CD4-positive, alpha-beta T cell (primary cell): ENCODE measurements at places on chromosomes 2 and 18. TPM values are rescaled to one million over a fixed set of nuclear protein-coding genes. Genes with fewer than 3 reads are reported as not detected.
A peak's percentile ranks its signal among the peaks of the same experiment; 100 is the strongest.

DNA sequence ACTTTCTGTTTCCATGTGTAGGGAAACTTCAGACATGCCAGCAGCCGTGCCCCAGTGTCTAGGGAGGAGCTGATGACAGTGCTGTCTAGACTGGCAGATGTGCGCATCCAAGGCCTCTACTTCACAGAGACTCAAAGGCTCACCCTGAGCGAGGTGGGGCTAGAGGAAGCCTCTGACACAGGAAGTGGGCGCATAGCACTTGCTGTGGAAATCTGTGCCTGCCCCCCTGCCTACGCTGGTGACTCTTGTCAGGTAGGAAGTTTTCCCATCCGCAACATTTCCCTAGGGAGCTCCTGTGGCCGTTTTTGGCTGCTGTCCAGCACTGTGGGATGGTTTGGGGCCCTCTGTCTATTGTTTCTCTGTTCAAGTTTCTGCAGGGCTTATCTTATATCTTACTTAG, 143.1 kb upstream of the TTC39C start:
- DNase-seq: peak; percentile 81

Gene AFF3
- 15.4 TPM for total RNA-seq

GRCh38 chr2:69603146-69603743, 40.3 kb downstream of the AAK1 start:
- DNase-seq: no peak

DNA sequence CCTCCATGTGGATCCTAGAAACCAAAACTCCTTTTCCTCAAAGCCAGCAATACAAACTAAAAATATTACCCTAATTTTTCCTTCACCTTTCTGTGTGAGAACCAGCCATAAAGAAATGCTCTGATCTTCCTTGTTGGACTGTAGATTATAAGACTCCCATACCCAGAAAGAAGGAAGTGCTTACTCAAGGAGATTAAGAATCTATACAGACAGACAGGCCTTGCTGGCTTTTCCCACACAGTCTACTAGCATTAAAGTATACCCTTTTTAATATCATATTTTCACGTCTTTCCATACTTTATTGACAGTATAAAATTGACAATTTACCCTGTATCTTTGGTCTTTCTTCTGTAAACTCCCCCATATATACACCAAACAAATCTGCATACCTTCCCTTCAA, 139.0 kb downstream of the GULP1 start:
- DNase-seq: no peak

Gene POU3F3
- not detected for total RNA-seq

Gene CLASP1
- total RNA-seq: 58.0 TPM

GRCh38 chr2:8661235-8661634, 20.6 kb upstream of the ID2 start:
- no peak for DNase-seq

DNA sequence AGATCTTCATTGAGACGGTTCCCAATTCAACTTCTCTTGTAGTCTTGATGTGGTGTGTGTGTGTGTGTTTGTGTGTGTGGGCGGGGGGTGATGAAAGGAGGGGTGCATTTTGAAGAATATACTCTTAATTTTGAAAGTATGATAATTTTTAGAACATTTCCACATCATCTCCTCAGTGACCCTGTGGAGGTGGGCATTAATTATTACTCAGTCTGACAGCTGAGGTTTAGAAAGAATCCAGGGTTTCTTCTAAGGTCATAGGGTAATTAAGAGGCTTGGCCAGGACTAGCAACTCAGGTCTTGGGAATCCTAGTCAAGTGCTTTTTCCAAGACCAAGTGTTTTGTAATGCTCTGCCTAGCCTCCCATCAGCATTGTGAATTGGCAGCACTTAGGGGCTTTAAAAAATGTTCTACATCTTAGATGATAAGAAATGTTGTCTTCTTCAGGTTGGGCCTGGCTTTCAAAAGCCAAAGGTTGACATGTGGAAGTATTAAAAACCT, 100.5 kb downstream of the SPTBN1 start:
- no peak for DNase-seq

Gene STON1
- 1.3 TPM for total RNA-seq

Gene TDRD15
- not detected for total RNA-seq

DNA sequence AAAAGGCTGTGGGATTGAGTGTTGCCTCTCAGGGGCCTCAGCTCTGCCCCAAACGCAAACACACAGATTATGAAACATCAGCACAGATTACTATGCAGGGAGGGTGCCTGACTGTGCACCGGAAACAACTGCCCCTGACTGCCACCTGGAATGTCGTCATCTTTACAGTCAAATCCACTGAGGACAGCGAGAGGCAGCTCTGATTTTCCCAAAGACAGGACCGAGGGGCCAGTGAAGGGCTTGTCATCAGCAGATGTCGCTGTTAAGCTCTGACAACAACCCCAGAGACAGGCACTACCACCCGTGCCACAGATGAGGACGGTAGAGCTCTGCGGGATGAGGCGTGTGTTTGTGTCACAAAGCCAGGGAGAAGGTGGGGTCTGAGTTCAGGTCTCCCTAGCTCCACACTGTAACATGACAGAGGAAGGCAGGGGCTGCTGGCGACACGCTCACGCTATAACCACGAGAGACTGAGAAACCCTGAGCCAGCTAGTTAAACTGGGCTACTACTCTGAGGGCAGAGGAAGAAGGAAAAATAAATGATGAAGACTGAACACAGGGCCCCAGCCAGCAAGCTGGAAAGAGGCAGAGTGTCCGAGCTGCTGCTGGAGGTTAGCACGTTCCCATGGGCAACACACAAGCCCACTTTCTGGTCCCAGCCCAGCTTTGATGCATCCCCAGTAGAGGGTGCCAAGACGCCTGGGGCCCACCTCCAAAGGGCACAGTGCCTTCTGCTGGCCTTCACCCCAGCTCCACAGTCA, 47.0 kb downstream of the PARD6G start:
- DNase-seq: no peak

DNA sequence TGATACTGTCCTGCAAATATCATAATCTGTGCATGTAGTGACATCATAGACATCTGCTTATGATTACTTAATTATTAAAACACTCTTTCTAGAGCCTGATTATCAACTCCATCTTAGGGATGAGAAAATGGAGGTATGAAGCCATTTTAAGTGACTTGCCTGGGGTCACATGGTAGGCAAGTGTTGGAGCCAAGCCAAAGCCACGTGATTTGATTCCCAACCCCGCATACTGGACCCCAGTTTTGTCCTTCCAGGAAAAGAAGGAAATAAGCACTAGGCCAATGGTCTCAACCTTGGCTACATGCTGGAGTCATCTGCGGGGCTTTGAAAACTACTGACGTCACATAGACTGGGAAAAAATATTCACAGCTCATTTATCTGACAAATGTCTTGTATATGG, 19.6 kb upstream of the SEH1L start:
- DNase-seq: no peak

DNA sequence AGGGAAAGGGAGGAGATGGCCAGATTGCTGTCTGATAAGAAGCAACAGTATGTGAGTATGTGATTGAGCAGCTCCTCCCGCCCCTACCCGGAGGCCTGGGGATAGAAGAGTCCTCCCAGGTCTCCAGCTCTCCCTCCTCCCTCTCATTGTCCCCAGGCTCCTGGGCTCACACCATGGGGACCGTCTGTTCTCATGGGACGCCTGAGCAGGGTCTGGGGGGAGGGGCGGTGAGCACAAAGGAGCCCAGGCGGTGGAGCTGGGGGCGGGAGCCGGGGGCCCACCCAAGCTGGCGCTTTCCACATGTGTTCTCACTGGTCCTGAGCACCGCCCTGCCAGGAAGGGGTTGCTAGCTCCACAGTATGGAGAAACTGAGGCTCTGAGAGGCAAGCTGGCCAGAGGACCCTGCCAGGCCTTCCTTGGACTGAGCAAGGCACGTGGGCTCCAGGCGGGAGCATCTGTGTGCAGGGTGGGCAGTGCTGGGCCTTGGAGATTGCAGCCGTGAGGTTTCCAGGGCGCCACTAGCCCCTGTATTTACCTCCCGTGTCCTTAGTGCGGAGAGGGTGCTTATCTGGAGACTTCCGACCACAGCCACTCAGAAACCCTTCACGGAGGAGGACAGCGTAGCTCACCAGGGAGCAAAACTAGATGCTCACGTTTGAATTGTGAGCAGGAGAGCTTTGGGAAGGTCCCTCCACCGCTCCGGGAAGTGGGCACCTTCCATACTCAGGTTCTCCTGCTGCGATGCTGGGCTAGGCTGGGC, 37.4 kb downstream of the PDIA6 start:
- DNase-seq: no peak

DNA sequence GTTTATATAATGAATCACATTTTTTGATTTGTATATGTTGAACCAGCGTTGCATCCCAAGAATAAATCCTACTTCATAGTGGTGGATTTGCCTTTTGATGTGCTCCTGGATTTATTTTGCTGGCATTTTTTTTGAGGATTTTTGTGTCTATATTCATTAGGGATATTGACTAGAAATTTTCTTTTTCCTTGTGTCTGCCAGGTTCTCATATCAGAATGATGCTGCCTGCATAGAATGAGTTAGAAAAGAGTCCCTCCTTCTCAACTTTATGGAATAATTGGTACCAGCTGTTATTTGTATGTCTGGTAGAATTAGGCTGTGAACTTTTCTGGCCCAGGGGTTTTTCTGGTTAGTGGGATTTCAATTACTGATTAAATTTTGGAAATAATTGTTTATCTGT, 457.4 kb upstream of the DSEL start:
- DNase-seq: no peak

DNA sequence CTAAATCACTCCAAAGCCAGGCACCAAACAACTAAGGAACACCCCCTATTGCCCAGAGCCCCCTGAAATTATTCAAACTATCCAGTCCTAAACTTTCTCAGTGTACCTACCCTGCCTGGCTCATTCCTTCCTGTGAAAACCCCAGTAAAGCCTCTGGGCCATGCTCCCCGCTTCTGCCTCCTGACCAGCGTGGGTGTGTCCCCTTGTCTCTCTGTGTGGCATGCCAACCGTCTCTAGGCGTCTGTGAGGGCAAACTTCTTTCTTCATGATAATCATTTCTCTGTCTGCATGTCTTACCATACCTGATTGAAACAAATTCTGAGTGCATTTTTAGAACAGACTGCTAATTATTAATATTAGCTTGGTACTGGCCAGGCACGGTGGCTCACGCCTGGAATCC, 109.0 kb upstream of the MSH2 start:
- DNase-seq: no peak

DNA sequence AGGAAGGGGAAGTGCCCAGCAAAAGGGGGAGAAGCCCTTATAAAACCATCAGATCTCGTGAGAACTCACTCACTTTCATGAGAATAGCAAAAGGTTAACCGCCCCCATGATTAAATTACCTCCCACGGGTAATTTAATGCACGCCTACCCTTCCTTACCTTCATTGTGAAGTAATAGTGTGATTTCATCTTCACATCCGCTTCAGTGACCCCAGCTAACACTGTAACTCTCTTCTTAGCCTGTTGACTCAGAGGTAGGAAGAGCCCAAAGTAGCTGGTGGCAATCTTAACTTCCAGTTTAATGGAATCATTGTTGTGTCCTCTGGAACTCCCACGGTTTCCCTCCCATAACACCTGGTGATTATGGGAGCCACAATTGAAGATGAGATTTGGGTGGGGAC, 120.5 kb downstream of the GULP1 start:
- no peak for DNase-seq

DNA sequence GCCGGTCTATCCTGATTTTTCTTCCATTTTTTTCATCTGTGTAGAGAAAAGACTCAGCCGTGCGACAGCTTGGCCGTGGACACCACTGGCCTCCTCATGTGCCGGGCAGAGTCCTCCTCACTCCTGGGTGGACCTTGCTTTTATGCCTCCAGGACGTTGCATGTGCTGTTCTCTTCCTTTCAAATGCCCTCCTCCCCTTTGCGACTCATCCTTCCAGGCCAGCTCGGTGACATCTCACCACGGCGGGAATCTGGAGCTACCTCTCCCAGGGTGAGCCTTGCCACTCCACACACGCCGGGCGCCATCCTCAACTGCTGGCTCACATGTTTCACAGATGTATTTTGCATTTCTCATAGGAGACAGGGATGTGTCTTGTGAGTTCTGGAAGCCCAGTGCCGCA, 198.5 kb upstream of the HDAC4 start:
- DNase-seq: no peak

DNA sequence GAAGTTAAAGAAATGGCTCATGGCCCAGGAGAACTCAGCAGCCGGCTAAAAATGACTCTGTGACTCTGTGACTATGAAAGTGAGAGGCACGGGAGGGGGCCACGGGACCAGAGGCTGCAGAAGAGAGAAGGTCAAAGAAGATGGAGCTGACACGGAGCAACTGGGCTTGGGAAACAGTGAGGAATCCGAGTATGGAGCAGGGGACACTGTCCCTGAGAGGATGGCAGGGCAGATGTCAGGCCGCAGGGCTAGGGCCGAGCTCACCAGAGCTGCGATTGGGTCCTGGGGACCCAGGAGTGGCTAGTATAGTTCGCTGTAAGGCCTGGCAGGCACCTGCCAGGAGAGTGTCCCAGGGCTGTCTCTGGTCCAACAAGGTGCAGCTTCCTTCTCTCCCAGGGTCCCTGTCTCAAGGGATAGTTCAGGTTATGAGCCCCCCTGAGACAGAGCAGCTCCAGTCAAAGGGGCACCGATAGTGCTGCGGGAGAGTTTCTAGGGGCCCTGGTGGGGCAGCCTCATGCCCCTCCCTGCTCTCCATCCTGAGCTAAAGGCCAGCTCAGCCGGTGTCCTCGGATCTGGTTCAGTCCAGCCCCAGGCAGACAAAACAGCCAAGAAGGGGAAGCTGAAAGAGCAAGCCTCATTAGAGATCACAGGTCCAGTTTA, 42.7 kb downstream of the CIB4 start:
- DNase-seq: no peak

Gene KCNS3
- not detected for total RNA-seq

Gene MLPH
- 0.39 TPM for total RNA-seq

- DNase-seq: no peak
Measured at GRCh38 chr2:48207851-48208250, 301.6 kb upstream of the FBXO11 start.

Gene CMPK2
- 7.6 TPM for total RNA-seq

DNA sequence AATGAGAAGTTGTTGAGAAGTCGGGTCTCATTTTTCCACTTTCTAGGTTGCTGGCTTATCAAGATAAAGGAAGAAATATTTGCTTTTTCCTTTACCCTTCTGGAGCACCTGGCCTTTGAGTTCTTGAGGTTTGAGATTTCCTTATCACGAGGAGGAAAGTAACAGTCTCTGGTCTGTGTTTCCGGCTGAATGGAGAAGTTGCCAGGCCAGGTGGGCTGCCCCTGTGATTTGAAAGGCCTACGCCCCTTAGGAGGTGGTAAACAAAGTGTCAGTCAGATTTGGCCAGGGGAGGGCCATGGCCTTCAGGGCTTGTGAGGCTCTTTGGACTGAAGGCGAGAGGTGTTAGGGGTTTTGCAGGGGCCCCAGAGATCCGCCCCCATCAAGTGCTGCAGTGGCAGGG, 156.7 kb upstream of the HAAO start:
- DNase-seq: no peak

Gene ARHGAP15
- total RNA-seq: 158 TPM

Gene STARD6
- total RNA-seq: not detected

GRCh38 chr18:4639628-4640310, 184.7 kb upstream of the DLGAP1 start:
- no peak for DNase-seq
